AG09309 (cell line): ENCODE measurements at places on chromosomes 12 and 14.
A peak's percentile ranks its signal among the peaks of the same experiment; 100 is the strongest.

- DNase-seq, result no peak
These were observed 1.5 kb upstream of the EFS start for GRCh38 chr14:23366426-23366921.

DNA sequence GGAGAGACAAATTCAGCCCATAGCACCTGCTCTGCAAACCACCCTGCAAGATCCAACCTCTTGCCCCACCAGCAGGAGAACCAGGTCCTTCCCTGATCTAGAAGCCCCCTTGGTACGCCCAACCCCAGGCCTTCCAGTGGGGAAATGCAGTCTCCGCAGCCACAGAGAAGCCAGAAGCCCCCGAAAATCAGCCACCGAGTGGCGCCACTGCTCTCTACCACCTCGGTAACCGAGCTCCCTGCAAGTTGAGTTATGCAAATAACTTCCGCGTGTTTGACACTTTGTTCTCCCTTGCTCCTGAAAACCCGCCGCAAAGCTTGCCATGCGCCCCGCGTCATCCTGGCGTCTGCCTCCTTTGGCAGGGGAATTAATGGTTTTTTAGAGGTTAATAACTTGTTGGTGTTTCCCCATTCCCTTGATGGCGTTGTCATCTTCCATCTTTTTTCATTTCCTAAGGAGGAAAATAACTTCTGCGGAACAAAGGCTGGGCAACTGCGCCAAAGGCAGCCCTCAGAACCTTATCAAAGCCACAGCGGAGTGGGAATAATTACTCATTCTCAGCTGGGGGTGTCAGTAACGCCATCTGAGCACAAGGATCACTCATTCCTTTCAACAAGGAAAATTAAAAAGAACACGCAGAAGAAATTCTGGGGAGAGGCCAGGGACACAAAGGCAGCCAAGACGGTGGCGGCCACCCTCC lies 60.4 kb downstream of the FZD10 start:
- DNase-seq, result no peak

DNA sequence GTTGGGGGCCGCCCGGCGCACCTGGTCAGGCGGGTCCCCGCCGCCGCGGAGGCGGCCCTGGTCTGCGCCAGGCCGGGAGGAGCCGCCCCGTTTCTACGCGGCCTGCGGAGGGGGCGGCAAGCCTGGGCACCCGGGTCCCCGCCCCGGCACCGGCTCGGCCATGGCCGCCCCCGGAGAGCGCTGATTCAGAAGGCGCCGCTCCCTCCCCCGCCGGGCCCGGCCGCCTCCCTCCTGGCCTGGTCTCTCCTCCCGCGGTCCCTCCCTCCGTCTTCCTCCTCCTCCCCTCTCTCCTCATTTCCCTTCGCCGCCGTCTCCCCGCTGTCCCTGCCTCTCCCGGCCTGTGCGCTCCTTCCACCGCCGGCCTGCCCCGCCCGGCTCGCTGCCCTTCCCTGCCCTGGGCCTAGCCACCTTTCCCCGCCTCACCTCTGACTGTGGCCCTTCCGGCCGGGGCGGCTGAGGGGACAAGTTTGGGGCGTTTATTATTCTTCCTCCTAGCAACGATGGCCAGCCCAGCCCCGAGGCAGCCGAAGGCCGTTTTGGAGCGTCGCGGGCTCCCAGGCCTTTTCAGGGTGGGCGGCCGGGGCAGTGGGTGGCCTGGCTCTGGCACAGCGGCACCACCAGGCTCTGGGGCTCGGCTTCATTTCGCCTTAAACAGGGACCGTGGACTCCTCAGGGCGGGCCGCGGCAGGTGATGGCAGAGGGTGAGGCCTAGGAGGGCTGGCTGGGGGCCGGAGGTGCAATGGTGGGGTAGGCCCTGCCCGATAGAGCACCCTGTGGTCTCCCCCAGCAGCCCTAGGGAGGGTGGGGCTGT lies 768 bp downstream of the CEP170B start:
- DNase-seq, result peak; percentile 14

GRCh38 chr12:2526371-2526770 lies 268.4 kb upstream of the FKBP4 start:
- no peak for DNase-seq
